Suppressor macrophage treated with lipopolysaccharide for 1 hour (primary cell): ENCODE measurements at places on chromosomes 1 and 21.

GRCh38 chr1:169466259-169467230 is 19.2 kb downstream of the SLC19A2 start:
- peak; percentile 59 for DNase-seq

- no peak for DNase-seq
Measured at GRCh38 chr21:20998886-20999285, 677 bp downstream of the NCAM2 start.

- DNase-seq, result peak; percentile 85
Measured at GRCh38 chr1:224333939-224334786, 4.2 kb upstream of the NVL start.

GRCh38 chr1:67560580-67561255 is 124.3 kb upstream of the GADD45A start:
- DNase-seq, result peak; percentile 24

GRCh38 chr21:31666445-31667010 is 7.0 kb downstream of the SOD1 start:
- DNase-seq, result no peak

- DNase-seq, result no peak
Measured at GRCh38 chr1:50949286-50949982, 10.6 kb downstream of the FAF1 start.

DNA sequence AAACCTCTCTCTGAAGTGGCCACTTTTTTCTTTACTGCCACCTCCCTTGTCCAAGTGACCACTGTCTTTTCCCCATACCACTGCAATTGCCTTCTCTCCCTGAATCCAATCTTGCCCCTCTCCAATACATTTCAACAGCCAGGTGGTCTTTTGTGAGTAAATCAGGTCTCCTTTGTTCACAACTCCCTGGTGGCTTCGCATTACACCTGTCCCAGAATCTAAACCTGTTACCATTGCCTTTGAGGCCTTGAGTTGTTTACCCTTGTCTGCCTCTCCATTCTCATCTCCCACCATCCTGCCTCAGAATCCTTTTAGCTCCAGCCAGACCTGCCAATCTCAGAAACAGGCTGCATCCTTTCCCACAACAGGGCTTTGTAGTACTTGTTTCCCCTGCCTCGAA is 21.8 kb upstream of the DYNLT5 start:
- no peak for DNase-seq

DNA sequence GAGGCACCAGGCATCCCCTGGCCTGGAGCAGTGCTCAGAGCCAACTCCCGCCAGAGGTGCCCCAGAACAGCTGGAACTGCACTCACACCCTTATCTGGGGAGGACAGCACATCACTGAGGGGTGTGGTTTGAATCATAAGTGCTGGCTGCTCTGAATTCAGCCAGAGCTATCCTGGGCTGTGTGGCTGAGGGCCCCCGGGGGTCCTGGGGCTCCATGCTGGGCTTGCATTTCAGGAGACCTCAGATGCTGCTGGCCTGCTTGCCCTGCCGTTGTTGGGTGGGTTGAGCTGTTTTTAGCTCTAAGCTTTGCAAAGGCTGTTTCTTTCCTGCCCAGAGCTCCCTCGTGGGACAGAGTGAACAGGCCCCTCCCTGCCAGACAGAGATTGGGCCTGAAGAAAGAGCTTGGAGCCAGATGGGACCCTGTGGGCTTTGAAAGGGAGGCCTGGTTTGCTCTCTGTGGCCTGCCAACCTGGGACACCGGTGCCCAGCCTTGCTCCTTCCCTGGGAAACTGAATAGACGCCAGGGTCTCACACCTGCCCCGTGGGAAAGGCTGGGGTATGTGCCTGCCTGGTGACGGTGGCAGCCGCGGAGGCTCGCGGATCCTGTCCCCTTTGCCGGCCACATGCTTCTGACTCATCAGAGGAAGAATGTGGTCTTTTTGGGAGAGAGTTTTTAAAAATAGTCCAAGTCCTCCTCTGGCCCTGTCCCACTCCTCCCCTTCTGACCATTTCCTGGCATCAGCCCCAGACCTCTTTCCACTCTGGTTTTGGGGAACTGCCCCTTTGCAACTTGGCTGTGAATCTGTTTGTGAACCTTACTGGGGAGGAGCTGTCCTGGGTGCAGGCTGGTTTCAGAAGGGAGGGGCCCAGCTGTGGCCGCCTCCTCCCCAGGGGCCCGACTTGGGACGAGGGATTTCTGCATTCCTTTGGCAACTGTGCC is 30.0 kb downstream of the ARHGEF10L start:
- peak; percentile 78 for DNase-seq

- DNase-seq, result no peak
Measured at GRCh38 chr1:234897390-234897749, 231.3 kb downstream of the TOMM20 start.

- DNase-seq, result no peak
Measured at GRCh38 chr1:193079187-193079586, 19.8 kb downstream of the RO60 start.

- no peak for DNase-seq
Measured at GRCh38 chr1:153642161-153642560, 8.3 kb downstream of the CHTOP start.

DNA sequence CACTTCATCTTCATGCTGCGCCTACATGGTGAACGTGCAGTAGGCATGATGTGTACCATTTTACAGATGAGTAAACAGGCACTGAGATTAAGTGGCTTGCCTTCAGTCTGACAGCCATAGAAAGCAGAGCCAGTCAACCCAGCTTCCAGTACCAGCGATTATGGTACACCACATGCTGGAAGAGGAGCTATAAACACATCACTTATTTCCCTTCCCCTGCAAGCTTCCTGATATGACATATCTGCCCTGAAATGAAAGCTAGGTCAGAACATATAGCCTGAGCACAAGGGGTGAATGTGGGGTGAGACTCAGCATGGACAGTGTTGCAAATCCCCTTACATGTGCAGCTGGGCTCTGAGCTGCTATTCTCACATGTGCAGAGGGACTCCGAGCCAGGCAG is 33.8 kb upstream of the IL20 start:
- DNase-seq, result peak; percentile 47

- no peak for DNase-seq
Measured at GRCh38 chr1:44941424-44942324, 44.7 kb downstream of the EIF2B3 start.

- no peak for DNase-seq
Measured at GRCh38 chr1:159753386-159753785, 27.4 kb upstream of the DUSP23 start.

GRCh38 chr1:118275472-118276115 is 90.6 kb upstream of the SPAG17 start:
- DNase-seq, result no peak

DNA sequence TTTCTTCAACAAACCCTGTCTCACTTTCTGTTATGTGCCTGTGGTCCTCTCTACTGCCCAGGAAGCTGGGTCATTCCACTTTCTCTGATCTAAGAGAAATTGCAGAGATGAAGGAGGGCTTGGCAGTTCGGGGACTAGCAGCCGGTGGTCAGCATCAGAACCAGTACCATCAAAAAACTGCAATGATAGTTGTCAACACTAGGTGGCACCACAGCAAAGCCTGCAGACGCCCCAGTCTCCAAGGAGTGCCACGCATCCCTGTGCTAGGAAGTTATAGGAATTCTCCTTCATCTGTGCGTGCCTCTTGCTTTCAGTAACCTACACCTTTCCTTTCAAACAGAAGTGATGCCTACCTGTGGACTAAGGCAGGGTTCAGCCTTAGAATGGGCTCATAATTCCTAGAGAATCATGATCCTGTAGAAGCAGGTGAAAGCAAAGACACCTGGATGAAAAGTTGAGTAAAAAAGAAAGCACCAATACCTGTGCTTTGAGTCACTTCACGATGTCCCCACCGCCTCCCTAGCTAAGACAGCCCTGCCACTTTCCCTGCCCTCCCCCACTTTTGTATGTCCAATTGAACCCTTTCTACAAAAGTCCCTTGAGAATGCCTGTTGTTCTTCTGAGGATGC is 129.2 kb downstream of the ADAMTS1 start:
- DNase-seq, result peak; percentile 50

DNA sequence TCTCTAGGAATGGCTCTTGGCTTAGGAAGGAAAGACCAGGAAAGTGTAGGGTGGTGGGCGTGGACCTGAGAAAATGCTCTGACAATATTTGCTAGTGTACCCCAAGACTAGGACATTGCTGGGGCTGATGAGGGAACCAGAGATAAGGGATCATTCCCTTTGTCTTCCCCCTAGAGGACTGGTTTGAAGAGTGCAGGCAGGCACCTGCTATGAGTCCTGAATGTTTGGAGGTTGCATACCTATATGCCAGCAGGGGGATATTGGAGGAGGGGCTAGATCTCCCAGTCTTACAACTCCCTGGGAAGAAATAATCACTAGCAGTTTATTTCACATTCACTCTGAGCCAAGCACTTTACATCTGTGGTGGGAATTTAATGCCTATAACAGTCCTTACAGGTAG is 6.0 kb upstream of the BCL10 start:
- no peak for DNase-seq

DNA sequence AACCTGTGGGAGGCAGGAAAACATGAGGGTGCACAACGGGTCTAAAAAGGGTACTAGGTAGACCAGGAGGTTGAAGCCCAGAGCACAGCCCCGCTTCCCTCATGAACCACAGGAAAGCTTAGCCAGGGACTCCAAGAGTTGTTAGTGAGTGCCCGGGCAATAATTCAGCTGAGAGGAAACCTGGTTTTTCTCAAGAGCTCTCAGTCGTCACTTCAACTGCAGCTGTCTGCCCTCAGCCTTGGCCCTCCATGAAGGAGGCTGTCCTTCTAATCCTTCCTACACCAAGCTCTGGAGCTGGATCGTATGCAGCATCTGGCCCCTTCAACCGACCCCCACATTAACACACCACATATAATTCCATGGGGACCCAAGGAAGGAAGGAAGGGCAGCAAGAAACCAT is 77.0 kb upstream of the BACE2 start:
- no peak for DNase-seq

GRCh38 chr1:203521074-203521794 is 27.3 kb downstream of the OPTC start:
- DNase-seq, result no peak

- DNase-seq, result no peak
Measured at GRCh38 chr1:6224718-6225117, 11.0 kb downstream of the ICMT start.

GRCh38 chr1:27394282-27394658 is 1.8 kb downstream of the GPR3 start:
- DNase-seq, result no peak

- no peak for DNase-seq
Measured at GRCh38 chr1:52348704-52349300, 17.2 kb downstream of the CC2D1B start.

GRCh38 chr21:28339403-28339802 is 653.3 kb downstream of the LTN1 start:
- no peak for DNase-seq

DNA sequence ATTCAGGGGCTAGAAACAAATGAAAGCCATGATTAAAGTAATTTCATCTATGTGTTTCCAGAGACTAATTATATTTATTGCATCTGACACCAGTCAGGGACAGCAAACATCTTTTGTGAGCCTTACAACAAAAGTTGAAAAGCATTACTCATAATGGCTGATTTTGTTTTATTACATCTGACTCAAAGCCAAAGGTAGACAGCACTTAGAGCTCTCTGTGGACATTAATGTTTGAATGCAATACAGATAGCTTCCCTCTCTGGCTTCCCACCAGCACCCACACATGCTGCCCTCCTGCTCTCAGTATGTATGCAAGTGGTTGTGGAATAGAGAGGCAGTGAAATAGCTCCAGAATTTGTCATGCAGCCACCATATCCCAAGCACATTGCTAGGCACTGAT is 198.7 kb downstream of the SETD4 start:
- DNase-seq, result no peak

GRCh38 chr1:50983219-50983802 is 13.3 kb downstream of the CDKN2C start:
- DNase-seq, result no peak

DNA sequence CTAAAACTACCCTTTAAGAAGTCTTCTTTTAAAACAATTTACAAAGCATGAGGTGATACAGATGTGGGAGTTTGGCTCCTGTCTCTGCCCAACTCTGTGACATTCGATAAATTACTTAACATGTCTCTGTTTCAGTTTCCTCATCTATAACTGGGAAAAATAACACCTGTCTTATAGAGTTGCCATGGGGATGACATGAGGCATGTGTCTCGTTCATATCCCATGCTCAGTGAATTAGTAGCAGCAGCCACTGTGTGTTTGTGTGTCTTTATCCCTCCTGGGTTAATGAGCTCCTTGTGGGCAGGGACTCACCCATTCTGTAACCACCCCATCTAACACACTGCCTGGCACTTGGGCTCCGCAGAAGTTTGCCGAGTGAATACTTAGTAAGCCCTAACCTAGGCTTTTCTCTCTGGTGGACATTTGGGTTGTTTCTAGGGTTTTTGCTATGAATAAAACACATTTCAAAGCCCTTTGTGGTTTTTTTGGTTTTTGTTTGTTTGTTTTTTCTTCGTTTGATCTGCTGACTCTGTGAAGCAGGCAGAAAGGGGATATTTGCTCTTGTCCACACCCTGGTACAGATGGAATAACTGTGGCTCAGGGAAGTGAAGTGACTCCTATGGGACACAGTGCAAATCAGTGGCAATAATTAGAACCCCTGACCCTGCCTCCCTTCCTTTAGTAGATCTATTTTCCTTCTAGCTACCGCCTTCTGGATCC is 797 bp upstream of the KCNJ9 start:
- no peak for DNase-seq

- no peak for DNase-seq
Measured at GRCh38 chr21:31872072-31872451, 758 bp upstream of the HUNK start.

GRCh38 chr1:1631782-1632420 is at the start of gene MMP23B:
MMP23B (plus strand) TSS chr1:1632173; CDS start chr1:1632219, 46 bp downstream.
- no peak for DNase-seq

- DNase-seq, result no peak
Measured at GRCh38 chr1:4021974-4022268, 121.8 kb upstream of the C1orf174 start.

- peak; percentile 54 for DNase-seq
Measured at GRCh38 chr1:167043752-167044488, 46.3 kb downstream of the GPA33 start.

GRCh38 chr1:17258758-17259130 is 9.8 kb downstream of the PADI3 start:
- DNase-seq, result no peak

DNA sequence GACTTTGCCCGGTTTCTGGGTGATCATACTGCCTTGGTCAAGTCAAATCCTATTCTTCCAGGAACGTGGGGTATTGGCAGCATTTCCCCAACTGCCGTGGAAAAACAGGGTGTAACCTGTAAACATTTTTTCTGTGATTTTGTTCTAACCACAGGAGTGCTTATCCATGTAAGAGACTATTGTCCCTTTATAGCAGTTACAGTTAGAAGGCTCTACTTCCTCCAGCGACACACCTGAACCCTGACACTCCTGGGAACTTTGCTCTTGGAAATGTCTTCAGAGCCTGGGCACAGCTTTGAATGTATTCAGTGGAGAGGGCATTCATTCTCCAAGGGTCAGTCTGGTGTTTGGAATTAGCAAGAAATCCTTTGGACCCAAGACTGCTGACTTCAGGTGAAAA is 26.4 kb upstream of the ARHGEF10L start:
- DNase-seq, result no peak
